ENCODE measurements at places on chromosomes 1 and 21. TPM values are rescaled to one million over a fixed set of nuclear protein-coding genes. Genes with fewer than 3 reads are reported as not detected.

LCE3D gene
- total RNA-seq = not detected

OLIG1 gene
- 0.21 TPM for total RNA-seq

OLIG2 gene
- not detected for total RNA-seq

CDA gene
- total RNA-seq = 0.62 TPM

SFPQ gene
- 266 TPM for total RNA-seq

ERVH48-1 gene
- 0.05 TPM for total RNA-seq

TRIM45 gene
- 4.7 TPM for total RNA-seq

SPRR1A gene
- total RNA-seq = not detected

CYP4A11 gene
- not detected for total RNA-seq

CASQ2 gene
- total RNA-seq = not detected

RGSL1 gene
- total RNA-seq = not detected

ATF6 gene
- 16.4 TPM for total RNA-seq

COL24A1 gene
- total RNA-seq = 0.08 TPM

FCAMR gene
- total RNA-seq = not detected

AGMAT gene
- total RNA-seq = 3.1 TPM

LRRC7 gene
- total RNA-seq = not detected

Data from Panc1 (cell line).